ENCODE measurements at places on chromosomes 3 and 15. TPM values are rescaled to one million over a fixed set of nuclear protein-coding genes. Genes with fewer than 3 reads are reported as not detected.

GRCh38 chr15:78063970-78064385 is 13.5 kb downstream of the TBC1D2B start:
- no peak for DNase-seq

DNA sequence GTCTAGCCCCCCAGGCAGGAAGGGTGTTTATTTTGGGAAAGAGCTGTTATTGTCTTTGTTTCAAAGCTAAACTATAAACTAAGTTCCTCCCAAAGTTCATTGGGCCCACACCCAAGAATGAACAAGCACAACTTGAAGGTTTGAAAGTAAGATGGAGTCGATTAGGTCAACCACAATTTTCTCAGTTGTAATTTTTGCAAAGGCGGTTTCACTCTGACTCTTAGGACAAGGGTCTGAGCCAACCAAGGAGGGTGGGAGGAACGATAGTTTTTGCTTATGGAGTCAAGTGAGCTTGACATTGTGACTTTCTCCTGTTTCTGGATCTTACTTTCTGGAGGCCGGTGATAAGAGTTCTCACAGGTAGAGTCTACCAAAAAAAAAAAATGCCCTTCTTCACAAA is 5.8 kb upstream of the ZNF770 start:
- DNase-seq: no peak

- DNase-seq: no peak
Observed at GRCh38 chr15:27699699-27700098, 399.4 kb downstream of the OCA2 start.

DNA sequence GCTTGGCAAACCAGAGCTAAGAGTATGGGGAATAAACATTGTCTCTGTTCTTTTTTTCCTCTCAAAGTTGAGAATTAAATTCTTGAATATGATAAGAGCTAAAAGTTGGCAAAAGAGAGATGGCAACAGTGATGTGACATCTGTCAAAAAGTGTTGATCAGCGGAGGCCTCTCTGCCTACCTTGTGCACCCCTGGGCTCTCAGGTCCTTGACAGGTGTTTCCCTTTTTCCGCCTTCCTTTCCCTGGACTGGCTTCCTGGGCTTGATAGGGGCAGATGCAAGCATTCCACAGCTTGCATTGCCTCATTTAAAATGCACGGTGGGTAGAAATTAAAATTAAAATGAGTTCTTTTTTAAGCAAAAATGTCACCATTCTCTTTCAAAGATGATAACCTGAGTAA is 84.2 kb downstream of the NSUN3 start:
- DNase-seq: no peak

- DNase-seq: no peak
Observed at GRCh38 chr15:90103701-90104329, 1.5 kb upstream of the IDH2 start.

- no peak for DNase-seq
Observed at GRCh38 chr3:87468235-87468634, 191.9 kb upstream of the POU1F1 start.

GRCh38 chr15:39188314-39188713 is 392.6 kb upstream of the THBS1 start:
- no peak for DNase-seq

- no peak for DNase-seq
Observed at GRCh38 chr3:133767607-133768006, 21.4 kb downstream of the TF start.

The CCDC54 gene
- polyA plus RNA-seq: 0.17 TPM

The HEMK1 gene
- polyA plus RNA-seq: 25.3 TPM

The SCAANT1 gene
- polyA plus RNA-seq: 0.89 TPM
